ENCODE measurements at places on chromosomes 12 and 14.

- DNase-seq = peak; percentile 16
Observed at GRCh38 chr12:123983822-123984485, 10.9 kb downstream of the ZNF664 start.

- no peak for DNase-seq
Observed at GRCh38 chr14:73762375-73762822, 48.2 kb upstream of the PNMA1 start.

- DNase-seq = no peak
Observed at GRCh38 chr14:103702095-103702494, 13.2 kb downstream of the XRCC3 start.

GRCh38 chr12:5438671-5439200, 6.8 kb downstream of the NTF3 start:
- no peak for DNase-seq

DNA sequence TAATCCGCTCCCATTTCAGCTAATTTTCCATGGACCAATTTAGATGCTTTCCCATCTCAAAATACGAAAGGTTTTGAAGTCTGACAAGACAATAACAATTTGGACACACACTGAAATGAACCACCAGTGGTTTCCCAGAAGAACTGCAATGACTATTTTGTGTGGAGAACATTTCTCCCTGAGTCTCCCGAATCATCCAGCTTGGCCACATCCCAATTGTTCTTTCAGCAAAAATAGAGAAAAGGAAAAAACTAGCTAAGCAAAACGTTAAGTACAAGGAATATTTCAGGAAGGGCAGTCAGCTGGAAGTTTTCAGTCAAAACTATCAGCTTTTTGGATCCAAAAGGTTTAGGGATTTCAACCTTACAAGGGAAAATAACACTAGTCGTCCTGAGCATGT, 390.6 kb downstream of the KCNH5 start:
- DNase-seq = no peak

DNA sequence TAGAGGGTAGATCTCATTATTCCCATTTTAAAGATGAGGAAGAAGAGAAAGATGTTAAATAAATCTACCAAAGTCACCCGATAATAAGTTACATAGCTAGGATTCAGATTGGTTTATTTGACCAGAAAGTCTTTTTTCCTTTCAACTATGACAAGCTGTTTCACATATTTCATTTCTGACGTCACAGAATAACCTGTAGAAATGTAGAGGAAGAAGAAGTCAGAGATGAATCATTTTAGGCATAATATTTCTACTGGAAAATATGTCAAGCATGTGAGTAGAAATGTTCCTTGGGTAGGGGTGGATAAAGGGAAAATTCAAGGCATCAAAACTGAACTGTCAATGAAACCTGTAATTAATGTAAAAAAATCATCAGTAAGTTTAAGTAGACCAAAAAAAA, 107.0 kb downstream of the MGST1 start:
- DNase-seq = no peak

- no peak for DNase-seq
Observed at GRCh38 chr12:91328451-91328850, 145.8 kb upstream of the DCN start.

- no peak for DNase-seq
Observed at GRCh38 chr14:50399251-50400032, 2.8 kb upstream of the CDKL1 start.

DNA sequence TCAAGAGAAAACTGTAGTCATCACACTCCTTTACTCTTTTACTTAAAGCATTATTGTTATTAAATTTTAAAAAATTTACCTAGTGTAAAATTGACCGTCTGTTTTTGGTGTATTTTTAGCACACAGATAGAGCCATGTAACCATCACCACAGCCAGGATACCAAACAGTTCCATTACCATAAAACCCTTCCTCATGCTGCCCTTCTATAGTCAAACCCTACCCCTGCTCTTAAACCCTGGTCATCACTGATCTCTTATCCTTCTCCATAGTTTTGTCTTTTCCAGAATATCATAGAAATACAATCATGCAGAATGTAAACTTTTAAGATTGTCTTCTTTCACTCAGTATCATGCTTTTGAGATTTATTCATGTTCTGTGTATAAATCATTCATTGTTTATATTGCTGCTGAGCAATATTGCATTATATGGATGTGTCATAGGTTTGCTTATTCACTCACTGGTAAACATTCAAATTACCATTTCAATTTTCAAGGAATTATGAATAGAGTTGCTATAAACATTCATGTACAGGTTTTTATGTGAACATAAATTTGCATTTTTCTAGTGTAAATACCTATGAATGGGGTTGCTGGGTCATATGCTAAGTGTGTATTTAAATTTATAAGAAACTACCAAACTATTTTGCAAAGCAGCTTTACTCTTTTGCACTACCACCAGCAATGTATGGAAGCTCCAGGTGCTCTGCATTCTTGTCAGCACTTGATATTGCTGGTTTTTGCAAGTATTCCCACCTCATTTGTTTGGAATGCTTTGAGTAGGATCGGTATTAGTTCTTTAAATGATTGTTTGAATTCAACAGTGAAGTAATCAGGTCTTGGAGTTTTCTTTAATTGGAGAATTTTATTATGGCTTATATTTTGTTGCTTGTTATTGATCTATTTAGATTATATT, 125.5 kb downstream of the LMNTD1 start:
- DNase-seq = no peak

- DNase-seq = no peak
Observed at GRCh38 chr12:96302687-96303310, 97.4 kb downstream of the CDK17 start.

DNA sequence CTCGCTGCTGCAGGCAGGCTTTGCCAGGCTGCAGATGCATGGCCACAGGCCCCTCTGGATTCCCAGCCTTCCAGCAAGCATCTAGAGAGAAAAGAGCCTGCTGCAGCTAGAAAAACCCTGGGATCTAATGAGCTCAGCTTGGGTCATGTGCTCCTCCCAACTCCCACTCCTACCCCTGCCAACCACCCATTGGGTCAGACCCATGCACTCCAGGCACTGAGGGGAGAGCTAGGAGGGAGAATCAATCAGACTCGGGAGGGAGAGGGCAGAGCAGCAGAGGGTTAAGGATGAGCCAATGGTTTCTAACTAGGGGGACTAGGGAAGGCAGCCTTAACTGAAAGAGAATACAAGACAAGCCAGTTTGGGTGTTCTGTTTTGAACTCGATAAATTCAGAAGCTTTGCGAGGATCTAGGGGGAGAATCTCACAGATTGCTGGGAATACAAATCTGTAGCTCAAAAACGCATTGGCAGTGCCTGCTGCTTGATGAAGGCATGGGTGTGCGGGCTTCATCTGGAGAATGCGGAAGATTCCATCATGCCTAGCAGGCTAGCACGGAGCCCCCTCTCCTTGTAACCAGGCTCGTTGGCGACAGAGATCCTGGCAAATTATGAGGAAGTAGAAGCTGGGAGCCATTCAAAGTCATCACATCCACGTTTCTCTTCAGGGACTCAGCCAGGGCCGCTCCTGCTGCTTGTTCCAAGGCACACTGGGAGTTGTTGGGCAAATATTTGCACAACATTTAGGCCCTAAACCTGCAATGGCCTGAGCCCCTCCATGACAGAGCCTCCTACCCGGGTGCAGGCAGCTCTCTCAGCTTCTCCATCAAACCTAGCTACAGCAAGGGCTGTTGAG, 56.4 kb downstream of the VCPKMT start:
- DNase-seq = no peak

DNA sequence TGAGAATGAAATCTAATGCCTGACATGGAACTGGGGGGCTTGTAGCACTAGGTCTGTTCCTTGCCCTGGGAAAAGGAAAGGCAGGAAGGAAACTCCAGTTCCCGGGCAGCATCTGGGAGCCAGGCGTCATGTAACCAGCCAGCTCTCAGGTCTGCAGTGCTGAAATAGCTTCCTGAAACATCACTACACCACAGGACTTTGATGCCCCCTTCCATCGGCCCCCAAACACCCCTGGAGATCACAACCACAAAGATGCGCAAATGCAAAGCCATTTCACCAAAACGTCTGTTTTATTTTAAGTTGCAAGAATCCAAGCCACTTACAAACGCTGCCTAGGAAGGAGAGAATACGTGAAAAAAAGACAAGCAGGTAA, 40.9 kb downstream of the KCTD10 start:
- no peak for DNase-seq

- DNase-seq = no peak
Observed at GRCh38 chr14:99422228-99423010, 58.2 kb downstream of the SETD3 start.

- DNase-seq = peak; percentile 27
Observed at GRCh38 chr14:104723651-104724406, at the start of gene ADSS1. TSS of gene ADSS1 (plus strand) at chr14:104724229. CDS start at chr14:104724271, 42 bp downstream.

DNA sequence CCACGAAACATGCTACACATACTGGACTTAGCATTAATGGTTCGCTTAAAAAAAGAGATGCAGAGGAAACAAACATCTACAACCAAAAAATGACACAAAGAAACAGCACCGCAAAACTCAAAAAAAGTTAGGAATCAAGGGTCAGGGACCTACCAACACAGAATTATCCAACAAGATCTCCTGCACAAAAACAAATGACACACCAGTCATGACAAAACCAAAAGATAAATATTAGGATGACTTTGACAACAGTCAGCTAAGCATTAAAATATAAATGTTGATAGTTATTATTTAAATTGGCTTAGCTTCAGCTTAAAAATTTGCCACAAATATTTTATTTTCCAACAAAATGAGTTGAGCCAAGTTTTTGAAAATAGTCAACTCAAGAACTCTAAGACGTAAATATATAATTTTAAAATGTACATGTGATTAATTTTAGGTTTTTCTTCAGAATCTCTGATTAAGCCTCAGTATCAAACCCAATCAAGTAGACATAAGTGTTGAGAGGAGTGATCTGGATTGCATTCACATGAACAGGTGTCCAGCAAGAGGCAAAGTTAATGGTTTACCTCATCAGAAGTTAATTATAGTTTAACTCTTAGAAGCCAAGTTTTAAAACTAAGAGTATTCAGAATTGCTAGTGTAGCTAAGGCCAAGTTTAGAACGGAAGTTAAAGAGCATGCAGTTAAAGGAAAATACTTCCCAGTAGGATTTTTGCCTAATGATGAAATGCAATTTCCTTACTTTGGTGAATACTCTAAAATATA, 79.9 kb downstream of the HEATR5A start:
- no peak for DNase-seq

GRCh38 chr12:126708492-126708896, 1558.5 kb upstream of the TMEM132C start:
- DNase-seq = no peak

- no peak for DNase-seq
Observed at GRCh38 chr14:105430565-105430964, 10.9 kb downstream of the MTA1 start.

- DNase-seq = no peak
Observed at GRCh38 chr14:99040711-99041110, 231.3 kb downstream of the BCL11B start.

DNA sequence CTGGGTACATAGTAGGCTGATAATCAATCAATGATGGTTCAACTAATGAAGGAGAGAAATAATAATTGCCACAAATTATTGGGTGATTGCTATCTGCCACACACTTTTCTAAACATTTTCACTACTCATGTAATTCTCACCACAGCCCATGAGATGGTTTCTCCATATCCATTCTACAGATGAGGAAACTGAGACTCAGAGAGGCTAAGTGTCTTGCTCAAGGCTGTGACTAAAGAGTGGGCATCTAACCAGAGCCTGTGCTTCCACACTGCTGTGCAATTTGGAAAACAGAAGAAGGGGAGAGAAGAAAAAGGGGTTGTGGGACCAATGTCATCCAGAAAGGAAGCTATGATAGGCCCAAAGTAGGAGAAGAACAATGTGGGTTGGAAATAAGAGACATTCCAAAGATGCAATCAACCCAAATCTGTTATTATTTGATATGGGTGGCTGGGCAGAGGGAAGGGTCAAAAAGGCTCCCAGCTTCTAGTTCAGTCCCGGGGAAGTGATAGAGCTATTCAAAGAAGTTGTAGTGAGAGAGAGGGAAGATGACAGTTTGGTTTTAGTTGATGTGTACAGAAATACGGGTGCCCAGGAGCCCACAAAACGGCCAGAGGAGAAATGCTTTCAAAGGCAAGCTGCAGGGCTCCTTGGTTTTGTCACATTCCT, 483 bp upstream of the NR1H4 start:
- DNase-seq = no peak

DNA sequence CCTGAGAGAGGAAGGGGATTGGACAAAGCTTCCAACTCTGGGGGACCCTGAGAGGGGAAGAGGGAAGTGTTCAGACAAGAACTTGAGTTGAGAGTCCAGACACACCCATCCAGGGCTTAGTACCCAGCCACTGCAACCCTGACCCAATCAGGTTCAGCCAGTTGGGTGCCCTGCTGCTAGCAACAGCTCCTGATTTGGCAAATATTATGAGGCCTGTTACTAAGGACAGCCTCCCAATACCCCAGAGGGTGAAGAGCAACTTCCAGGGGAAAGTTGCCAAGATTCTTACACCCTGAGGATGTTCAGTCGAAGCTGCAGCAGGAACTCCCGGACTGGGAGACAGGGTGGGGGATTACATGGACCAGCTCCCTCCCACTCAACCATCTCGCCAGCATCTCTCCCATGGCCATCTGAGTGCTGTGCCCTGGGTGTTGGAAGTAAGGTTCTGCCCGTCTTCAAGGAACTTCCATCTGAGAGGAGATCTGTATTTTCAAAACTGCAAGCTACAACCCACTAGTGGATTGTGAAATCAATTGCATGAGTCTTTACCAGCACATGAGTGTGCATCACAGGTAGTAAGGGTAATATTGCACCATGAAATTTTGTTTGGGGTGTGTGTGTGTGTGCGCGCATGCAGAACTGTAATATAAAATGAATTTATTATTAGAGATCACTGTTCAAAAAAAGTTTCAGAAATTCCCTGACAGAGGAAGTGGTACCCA, 11.5 kb upstream of the KRT78 start:
- DNase-seq = no peak

- DNase-seq = no peak
Observed at GRCh38 chr12:110575326-110575725, 7.8 kb downstream of the PPTC7 start.

- no peak for DNase-seq
Observed at GRCh38 chr12:111769599-111769998, 2.9 kb downstream of the ALDH2 start.

DNA sequence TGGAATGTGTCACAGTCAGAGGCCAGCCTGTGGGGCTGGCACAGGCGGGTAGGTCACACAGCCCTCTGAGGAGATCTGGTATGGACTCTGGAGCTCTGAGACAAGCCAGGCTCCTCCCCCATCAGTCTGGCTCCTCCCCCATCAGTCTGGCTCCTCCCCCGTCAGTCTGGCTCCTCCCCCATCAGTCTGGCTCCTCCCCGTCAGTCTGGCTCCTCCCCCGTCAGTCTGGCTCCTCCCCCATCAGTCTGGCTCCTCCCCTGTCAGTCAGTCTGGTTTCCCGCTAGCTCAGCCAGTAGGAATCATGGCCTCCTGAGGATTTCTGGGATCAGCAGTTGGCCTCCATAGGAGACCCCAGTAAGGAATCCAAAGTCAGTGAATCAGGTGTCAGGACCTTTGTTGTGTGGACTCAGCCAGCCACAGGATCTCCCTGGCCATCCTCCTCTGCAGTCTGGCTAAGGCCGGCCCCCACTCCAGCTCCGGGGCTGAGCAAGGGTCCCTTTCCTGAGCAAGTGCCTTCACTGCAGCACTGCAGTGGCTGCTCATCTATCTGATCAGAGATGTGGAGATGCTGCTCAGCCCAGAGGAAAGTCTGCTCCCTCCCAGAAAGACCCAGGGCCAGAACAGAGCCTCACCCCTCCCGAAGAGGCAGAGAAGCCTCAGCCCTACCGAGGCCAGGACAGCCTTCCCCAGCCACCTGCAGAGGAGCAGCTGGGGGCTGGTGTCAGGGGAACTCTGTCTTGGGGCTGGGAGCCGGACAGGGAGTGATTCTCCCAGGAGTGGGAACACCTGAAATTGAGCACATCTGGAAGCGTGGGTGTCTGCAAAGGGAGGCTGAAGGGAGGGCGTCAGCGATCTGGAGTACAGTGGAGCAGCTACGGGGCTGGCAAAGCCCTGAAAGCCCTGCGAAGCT, 35.7 kb downstream of the IQSEC3 start:
- no peak for DNase-seq
